ENCODE measurements at places on chromosomes 16 and 17.

DNA sequence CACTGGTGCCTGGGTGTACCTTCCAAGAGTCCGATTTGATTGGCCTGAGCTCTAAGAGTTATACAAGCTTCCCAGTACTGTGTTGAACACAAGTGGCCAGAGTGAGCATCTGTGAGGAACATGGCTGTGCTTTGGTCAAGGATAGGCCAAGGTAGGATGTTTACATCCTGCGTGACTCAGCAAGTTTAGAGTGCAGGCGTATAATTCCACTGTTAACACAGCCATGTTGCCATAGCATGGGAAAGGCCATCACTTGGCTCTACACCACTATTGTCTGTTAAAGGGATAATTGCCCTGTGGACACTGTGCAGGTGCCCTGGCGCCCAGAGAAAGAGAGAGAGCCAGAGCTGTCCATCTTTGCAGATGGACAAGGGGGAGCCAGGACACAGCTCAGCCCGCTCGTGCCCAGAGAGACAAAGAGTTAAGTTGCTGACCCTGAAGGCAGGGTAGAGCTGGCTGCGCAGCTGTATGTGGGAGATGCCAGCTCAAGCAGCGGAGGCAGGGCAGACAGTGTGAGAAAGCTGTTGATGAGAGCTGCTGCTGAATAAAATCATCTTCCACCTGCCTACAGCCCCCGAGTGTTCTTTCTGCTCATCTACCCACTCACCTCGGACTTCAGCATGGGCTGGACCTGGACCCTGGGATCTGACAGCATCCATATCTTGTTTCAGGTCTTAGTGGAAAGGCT is 11.7 kb downstream of the CFAP52 start:
- DNase-seq, result no peak

- DNase-seq, result no peak
Measured at GRCh38 chr16:4338125-4338582, 13.0 kb downstream of the PAM16 start.

GRCh38 chr16:1535391-1536291 is 2.2 kb downstream of the TMEM204 start:
- no peak for DNase-seq

DNA sequence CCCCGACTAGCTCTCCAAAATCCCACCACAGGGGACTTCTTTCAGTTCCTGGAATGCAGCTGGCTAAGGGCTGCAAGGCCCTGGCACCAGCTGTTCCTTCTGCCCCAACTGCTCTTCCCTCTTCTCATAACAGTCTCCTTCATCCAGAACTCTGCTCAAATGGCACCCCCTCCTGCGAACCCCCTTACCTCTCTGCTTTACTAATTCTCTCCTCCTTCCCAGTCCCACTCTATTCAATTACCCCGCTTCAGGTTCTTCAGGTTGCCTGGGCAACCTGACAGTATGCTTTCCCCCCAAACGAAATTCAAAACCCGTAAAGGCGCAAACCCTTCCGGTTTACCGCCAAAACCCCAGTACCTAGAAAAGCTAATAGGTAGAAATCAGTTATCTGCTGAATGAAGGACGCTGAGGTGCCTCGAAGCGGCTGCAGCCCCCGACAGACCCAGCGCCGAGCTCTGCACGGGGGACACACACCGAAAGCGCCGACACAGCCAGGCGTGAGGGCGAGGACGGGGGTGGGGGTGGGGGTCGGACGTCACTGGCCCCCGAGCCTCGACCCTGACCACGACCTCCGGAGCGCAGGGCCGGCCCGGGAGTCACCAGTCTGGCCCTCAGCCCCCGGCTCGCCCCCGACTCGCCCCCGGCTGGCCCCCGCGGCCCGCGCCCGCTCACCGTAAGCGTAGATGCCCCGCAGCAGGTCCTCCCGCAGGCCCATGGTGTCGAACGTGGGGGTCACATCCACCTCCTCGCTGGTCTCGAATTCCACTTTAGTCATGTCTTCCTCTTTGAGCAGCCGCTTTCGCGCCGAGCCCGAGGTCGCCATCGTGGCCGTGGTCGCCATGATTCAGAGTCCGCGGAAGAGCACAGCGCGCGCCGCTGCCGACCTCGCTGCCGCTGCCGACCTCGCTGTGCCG is 550 bp downstream of the EIF4A3 start:
- peak; percentile 16 for DNase-seq

GRCh38 chr17:43588664-43589435 is 42.7 kb upstream of the ETV4 start:
- DNase-seq, result peak; percentile 32

DNA sequence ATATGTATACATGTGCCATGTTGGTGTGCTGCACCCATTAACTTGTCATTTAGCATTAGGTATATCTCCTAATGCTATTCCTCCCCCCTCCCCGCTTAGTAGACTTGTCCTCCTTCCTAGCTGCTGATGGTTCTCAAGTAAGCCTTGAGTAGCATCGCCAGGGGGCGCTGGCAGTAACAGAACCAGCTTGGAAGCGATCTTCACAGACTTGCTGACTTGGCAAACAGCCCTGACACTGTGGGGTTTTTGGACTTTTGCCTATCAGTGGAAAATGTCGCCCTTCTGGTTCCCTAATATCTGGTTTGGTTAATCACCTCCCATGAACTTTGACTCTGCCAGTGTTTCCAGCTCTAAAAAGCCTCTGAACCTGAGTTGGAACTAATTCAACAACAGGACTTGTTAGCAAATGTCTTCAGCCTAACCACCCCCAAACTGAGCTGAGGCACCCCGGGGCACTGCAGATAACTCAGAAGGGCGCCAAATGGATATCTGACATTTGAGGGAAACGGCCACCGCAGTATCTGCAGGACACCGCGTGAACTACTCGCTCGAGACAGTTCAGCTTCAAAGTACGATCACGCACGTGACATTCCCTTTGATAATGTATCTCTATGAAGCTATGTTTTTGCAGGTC is 15.4 kb upstream of the SPATA32 start:
- peak; percentile 96 for DNase-seq

DNA sequence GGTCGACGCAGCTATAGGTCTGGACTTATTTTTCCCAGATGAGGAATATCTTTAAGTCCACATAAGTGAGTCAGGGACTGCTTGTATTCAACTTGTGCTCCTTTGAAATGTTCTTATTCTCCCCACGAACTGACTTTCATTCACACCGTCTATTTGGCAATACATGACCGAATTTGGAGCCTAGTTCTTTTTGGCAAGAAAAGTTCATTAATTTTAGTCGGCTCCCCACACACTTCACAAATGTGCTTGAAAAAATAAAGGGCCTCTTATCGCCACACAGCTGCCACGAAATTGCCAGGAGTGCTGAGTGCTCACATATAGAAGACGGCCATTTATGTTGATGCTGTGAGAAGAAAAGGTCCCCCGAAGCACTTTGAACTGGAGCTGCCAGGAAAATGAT is 152.6 kb downstream of the PRKCA start:
- no peak for DNase-seq

DNA sequence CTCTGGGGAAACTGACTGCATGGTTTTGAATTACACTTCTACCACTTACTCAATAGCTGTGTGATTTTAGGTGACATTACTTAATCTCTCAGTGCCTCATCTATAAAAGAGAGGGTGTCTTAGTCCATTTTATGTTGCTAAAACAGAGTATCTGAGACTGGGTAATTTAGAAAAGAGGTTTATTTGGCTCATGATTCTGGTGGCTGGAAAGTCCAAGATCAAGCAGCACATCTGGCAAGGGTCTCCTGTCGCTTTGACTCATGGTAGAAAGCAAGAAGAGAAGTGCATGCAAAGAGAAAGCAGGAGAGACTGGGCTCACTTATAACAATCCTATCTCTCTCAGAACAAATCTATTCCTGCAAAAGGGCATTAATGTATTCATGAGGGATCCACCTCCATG is 132.4 kb upstream of the IRX5 start:
- no peak for DNase-seq

GRCh38 chr17:75250009-75250471 is 11.4 kb downstream of the GGA3 start:
- DNase-seq, result no peak

DNA sequence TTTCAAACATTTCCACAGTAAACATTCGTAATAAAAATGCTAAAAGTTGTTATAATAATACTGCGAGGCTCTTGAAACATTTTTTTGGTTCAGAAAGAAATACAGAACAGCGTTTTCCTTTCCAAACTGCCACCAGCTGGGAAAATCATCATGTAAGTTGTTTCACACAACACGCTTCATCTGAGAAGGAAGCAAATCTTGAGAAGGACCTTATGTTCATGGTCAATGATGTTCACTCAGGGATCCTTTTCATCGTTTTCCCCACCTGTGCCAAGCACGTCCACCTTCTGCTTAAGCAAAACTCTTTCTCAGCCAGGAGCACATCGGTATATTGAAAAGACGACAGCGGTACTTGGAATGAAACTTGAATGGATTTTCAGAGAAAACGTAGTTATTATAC is 274.5 kb upstream of the ELAC2 start:
- DNase-seq, result no peak

DNA sequence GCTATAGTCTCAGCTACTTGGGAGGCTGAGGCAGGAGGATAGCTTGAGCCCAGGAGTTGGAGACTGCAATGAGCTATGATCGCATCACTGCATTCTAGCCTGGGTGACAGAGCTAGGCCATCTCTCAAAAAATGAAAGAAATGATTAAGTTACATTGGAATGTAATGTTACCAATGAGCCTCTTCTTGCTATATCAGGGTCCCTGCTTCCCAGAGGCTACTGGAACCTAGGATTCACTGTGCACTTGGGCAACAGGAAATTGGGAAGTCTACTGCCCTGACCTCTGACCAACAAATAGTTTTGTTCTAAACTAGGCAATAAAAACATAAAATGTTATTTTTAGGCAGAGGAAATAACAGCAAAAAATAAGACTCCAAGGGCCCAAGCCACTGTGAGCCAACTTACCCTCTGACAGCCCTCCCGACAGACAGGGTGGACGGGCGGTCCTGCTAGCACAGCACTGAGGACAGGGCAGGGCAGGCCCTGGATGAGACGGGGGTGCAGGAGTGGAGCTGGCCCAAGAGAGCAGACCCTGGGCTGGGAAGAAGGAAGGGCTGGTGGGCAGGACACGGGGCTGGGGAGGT is 27.5 kb downstream of the NSMCE1 start:
- no peak for DNase-seq

GRCh38 chr16:75818491-75818890 is 92.2 kb upstream of the CPHXL start:
- no peak for DNase-seq

- DNase-seq, result peak; percentile 47
Measured at GRCh38 chr17:67606471-67606870, 111.3 kb upstream of the NOL11 start.

- no peak for DNase-seq
Measured at GRCh38 chr17:82242977-82243647, 14.3 kb downstream of the SLC16A3 start.

- DNase-seq, result no peak
Measured at GRCh38 chr16:84005391-84005790, 37.2 kb downstream of the SLC38A8 start.

DNA sequence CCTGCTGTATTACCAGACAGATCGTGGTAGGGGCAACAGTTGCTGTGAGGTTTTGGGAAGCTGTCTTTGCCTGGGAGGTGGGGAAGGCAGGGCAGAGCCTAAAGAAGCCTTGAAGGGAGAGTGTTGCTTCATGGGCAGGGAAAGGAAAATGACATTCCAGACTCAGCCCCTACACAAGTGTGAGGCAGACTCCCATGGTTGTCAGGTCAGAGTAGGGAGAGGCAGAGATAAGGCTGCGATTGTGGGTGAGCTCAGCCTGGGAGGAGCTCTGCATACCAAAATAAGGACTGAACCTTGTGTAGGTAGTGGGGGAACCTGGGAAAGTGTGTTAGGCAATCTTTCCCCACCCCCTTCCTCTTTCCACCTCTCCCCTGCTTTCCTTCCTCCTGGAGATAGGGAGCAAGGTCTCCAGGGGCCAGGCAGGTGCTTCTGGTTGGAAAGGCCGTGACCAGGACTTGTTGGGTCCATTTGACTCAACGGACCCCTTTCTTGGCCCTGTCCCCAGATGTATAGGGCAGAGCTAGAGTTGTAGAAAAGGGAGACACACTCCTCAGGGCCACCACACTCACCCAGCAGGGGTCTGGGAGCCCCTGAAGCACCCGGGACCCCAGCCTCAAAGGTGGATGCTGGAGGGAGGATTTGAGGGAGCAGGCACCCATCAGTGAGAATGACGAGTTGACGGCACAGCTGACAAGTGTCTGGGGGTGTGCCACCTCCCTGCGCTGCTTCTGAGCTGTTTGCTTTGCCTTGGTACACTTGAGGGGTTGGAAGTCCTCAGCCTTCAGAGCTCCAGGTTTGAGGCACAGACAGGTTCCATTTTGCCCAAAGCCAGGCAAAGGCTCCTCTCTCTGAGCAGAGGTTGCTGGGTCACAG is 18.5 kb upstream of the TOB1 start:
- DNase-seq, result peak; percentile 96

GRCh38 chr16:88058817-88059216 is 107.6 kb downstream of the BANP start:
- no peak for DNase-seq

DNA sequence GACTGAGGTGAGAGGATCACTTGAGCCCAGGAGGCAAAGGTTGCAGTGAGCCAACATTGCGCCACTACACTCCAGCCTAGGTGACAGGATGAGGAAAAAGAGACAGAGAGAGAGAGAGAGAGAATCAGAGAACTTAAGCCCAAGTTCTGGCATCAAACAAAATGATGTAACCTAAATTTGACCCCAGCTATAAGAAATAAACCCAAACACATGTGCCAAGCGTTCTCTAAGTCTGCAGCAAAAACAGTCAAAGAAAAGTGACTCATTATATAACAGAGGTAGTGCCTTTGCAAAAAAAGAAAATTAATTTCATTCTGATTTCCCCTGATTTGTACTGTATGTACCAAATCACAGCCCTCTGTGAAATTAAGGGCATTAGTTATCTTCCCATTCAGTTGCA is 89.5 kb downstream of the CDH11 start:
- DNase-seq, result no peak

DNA sequence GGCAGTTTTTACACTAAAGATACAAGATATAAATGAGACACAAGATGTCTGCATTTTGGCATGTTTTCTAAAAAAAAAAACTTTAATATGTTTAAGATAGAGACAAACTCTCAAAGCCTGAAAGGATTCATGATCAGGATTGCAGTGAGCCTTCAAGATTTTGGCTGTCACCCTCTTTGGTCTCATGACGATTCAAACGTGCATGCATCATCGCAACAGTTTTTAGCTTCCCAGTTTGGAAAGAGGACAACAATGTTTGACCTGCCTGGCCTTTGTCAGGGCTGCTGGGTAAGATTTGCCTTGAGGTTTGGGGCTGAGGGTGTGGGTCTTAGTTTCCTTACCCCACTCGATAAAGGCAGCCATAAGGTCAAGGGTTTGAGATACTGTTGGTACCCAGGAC is 134.1 kb downstream of the RGS9 start:
- DNase-seq, result no peak
